ENCODE measurements at places on chromosomes 4 and X.

DNA sequence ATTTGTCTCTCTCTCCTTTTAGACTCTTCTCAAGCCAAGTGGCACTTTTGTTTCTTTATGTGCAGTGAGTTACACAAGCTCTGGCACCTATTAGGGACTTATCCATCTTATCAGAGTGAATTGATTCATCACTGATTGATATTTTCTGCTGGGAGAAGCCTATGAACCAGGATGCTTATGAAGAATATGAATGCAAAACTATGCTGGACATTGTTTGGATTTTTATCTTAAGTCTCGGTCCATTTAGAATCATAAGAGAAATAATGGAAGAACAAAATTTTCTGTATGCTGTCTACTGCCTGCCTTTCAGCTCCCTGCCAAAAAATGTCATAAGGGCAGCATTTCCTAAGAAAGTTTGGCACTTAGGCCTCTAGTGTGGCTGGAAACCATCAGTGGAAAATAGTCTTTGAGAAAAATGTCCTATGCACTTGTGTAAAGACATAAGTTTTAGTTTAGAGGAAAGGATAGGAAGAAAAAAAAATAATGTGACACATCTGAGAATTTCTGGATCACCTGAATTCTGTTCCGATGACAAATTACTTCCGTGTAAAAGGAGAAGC, 365.7 kb upstream of the MAD2L1 start:
- no peak for DNase-seq

- DNase-seq = no peak
Measured at GRCh38 chr4:74262522-74262921, 45.7 kb upstream of the EPGN start.

GRCh38 chr4:90127223-90127705, at the start of gene CCSER1:
TSS of gene CCSER1 (plus strand) at chr4:90127394.
- peak; percentile 46 for DNase-seq

DNA sequence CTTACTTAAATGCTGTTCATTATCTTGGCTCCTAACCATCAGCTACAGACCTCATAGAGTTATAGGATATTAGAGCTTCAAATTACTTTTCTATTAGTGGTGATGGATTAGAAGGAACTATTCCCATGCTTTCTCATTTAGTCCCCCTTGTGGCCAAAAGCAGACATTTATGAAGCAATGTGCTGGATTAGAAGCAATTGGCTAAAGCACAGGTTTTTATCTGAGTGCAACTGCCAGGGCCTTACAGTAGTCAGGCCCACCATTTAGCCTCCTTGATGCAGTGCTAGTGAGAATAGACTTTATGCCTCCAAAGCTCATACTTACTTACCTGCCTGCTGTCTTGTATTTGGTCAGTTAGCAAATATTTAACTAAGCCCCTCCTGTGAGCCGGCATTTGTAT, 93.0 kb downstream of the TSPAN7 start:
- DNase-seq = peak; percentile 10

DNA sequence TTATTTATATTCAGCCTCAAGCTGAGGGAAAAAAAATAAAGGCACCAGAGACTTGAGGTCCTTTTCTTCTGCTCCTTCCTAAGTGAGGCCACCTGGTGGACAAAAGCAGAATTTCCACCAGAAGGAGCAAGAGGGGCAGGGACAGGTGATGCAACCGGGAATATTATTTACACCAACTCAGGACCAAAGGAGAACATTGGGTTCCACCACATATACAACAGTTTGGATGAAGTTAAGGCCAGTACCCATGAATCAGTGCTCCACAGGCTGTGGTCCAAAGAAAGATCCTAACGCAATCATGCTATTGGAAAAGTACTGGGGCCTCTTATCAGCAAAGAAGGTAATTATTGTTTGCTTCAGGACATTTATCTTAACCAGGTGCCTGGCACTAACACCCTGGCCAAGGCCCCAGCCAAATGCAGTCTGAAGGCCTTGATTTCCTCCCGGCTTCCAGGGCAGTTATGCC, 57.4 kb downstream of the TSC22D3 start:
- DNase-seq = peak; percentile 13

DNA sequence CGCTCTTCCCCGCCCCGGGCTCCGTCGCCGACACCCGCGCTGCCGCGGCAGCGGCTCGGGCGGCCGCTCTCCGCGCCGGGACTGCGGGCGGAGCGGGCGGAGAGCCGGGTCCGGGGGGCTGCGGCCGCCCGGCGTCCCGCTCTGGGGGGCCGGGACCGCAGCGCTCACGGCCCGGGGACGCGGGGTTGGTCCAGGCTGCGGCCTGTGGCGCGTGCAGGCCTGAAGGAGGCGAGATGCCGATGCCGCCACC, 492 bp downstream of the GALNT7 start:
- DNase-seq = no peak

DNA sequence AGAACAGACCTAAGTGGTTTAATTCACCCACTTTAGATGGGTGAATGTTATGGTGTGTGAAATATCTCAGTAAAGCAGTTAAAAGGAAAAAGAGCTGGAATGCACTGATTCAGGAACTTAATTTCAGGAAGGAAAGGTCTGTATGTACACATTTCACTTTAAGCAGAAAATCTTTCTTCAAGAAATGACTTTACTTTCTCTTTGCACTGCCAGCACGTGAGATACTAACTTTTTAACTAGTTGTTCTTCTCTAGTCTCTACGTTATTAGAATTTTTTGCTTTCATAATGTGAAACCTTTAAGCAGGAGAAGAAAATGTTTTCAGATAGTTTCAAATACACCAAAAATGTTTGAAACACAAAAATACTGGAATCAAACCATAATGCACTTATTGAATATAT, 18.8 kb downstream of the C4orf46 start:
- DNase-seq = no peak

- no peak for DNase-seq
Measured at GRCh38 chr4:107252571-107252970, 216.5 kb upstream of the DKK2 start.

DNA sequence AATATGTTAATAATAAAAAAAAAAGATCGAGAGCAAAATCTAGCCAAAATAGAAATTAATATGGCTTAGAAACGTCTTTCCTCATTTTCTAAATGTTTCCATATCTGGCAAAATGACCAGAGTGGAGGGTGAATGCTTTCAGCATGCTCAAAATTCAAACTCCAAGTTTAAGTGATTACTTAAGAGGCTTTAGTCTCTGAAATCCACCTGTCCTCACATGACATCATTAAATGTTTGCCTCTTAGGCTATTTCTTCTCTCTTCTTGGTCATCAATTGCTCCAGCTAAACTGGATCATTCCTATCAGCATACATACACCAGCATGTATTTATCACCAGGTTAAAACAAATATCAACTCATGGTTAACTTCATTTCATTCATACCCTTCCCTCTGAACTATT, 54.5 kb upstream of the ATXN3L start:
- DNase-seq = no peak

GRCh38 chr4:18815081-18815778, 793.7 kb upstream of the LCORL start:
- no peak for DNase-seq

DNA sequence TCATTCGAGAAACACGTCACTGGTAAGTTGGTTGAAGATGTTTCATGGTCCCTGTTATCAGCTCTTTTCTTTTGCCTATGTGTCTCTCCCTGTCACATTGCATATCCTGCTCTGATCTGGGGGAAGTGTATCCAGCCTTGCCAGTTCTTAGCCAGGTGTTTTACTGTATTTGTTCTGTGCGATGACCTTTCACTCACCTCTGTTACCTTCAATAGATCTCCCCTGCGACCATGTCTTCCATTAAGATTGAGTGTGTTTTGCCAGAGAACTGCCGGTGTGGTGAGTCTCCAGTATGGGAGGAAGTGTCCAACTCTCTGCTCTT, 2.6 kb downstream of the RGN start:
- DNase-seq = no peak
